ENCODE measurements at places on chromosomes 16 and 17.

DNA sequence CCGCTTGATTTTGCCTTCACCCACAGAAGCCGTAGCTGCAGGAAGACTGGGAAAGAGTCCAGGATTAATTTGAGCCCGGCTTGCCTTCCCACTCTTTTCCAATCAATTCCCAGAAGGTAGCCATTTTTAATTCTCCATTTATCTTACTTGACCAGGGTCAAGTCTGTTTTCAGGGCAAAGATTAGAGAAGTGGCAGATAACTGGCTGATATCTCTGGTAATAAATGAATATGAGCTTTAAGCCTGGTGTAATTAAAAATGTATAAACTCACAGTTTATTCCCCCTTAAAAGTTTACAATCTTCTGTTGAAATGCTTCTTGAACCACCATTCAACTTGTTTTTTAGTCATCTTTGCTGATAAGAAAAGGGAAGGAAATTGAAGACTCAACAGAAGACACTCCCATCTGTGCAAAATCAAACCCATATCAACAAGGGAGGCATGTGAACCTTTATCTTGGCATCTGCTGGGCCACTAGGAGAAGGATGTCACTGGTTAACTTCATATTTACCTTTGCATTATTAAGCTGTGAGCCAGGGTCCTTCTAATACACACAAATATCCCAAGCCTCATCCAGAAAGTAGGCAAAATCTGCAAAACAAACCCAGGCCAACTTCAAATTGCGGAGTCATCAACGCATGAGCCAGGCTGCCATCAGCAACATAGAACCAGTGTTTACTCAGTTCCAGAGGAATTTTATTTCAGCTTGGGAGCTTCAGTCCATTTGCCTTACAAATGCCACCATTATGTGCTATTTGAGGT is 314.6 kb upstream of the MAF start:
- DNase-seq, result no peak

DNA sequence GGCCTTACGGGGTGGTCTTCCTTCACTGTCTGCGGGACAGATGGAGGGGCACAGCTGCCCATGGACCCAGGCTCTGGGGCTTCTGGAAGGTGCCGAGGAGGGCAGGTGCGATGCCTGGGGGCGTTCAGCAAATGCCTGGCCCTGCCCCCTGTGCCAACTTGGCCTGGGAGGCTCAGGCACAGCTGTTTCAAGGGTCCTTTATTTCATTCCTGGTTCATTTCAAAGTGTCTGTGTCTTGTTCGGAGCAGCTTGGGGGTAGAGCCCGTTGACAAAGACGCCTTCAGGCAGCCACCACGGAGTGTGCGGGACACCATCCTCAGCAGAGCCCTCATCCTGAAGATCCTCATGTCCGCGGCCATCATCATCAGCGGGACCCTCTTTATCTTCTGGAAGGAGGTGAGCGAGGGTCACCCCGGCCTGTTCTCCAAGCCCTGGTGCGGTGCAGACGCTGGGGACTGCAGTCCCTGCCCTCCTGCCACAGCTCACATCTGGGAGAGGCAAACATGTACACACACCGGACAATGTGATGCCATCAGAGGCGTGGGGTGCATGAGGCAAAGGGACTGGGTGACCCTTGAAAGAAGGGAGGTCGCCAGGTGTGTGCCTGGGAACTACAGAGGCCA is 43.9 kb downstream of the MEAK7 start:
- no peak for DNase-seq

DNA sequence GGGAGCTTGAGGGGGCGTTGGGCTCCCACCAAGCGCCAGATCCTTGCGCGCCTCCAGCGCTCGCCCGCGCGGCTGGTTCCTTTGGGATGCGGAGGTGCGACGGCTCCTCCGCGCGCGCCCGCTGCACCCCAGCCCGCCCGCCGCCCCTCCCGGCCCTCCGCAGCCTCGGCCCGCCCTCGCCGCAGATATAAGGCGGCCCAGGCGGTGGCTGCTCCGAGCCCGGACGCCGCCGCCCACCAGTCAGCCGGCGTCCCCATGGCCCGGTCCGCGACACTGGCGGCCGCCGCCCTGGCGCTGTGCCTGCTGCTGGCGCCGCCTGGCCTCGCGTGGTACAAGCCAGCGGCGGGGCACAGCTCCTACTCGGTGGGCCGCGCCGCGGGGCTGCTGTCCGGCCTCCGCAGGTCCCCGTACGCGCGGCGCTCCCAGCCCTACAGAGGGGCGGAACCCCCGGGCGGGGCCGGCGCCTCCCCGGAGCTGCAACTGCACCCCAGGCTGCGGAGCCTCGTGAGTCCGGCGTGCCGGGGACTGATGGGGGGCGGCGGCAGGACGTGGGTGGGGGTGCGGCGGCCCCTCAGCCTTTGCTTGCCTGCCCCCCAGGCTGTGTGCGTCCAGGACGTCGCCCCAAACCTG is at the start of gene NPB:
TSS of gene NPB (plus strand) at position 216 of the 630 bp plus-strand sequence. CDS start at position 256, 40 bp downstream.
- DNase-seq, result no peak

- DNase-seq, result no peak
These were observed 16.4 kb downstream of the CDH5 start for GRCh38 chr16:66382966-66383299.

GRCh38 chr17:62690168-62690897 is 62.9 kb downstream of the MRC2 start:
- DNase-seq, result no peak

Measured in effector memory CD4-positive, alpha-beta T cell (primary cell).